BJ (cell line): ENCODE measurements at places on chromosomes 5 and 9.
A peak's percentile ranks its signal among the peaks of the same experiment; 100 is the strongest.

DNA sequence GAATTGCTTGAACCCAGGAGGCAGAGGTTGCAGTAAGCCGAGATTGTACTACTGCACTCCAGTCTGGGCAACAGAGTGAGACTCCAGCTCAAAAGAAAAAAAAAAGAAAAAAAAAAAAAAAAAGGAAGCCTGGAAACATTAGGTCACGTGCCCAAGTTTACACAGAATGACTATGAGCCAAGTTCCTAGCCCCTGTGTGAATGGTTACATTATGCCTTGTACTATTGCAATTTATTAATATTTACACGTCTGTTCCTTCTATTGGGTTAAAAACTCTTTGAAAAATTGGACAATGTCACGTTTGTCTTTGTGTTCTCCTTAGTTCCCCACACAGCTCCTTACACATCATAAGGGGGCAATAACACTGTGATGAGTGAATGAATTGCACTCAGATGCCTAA lies 33.5 kb upstream of the SLC28A3 start:
- no peak for DNase-seq

DNA sequence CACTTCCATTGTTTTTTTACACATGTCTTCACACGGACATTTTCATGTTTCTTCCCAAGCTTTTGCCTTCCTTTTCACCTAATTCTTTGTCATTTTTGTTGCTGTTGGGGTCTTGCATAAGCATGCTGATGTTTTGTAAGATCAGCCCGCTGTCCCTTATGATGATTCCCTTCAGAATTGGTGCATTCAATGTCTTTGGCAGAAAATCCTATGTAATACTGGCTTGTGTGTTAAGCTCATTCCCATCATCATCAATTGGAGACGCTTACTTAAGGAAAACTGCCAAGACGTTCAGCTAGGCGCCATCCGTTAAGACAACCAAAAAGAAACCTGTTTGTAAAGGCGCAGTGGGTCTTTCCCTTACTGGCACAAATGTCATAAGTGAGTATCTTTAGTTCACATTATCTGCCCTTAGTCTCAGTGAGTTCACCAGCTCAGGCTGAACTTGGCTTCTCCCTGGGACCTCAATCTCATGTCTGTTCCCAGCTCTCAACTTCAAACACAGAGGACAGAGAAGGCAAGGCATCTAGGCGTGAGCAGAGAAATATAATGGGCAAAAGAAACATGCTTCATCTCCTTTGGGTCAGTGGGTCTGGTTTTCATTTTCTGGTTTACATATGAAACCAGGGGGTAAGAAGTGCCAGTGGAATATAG lies 97.9 kb downstream of the EFNA5 start:
- DNase-seq = no peak

DNA sequence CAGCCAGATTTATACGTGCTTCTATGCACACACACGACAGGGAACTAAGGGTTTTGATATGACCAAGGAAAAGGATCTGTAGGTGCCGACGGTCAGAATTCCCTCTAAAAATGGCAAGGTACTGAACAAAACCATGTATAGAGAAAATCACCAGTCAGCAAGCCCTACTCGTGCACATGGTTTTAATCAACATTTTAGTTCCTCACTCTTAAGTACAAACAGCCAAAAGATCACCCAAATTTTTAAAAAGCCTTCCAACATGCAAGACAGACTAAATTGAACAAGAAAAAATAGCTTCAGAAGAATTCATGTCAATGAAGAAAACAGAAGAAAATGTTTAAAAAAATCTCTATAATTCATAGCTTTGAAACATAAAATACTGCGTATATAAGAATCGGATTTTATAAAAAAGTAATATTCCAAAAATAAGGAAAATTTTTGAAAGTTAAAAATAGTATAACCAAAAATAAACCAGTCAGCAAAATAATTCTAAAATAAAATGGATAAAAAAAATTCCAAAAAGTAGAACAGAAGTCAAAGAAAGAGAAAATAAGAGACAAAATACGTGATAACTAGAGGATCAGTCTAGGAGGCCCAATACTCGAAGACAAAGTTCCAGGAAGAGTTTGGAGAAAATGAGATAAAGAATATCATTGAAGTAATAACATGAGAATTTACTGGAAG lies 43.0 kb upstream of the KCNV2 start:
- no peak for DNase-seq

DNA sequence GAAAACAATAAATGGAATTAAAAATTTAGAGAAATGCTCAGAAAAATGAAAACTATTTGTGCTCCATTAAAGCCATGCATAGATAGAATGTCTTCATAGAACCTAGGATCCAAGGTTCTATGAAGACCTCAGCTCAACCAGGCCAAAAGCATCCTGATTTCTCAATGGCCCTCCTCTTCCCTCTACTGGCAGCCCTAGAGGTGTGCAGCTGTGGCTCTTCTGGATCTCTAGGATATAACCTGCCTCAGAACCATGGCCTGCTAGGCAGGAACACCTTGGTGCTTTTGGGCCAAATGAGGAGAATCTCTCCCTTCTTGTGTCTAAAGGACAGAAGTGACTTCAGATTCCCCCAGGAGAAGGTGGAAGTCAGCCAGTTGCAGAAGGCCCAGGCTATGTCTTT lies 15.1 kb downstream of the IFNA1 start:
- no peak for DNase-seq

GRCh38 chr9:15271403-15271802 lies 35.6 kb downstream of the TTC39B start:
- no peak for DNase-seq

- DNase-seq = no peak
Observed at GRCh38 chr5:43560128-43560527, 3.3 kb upstream of the PAIP1 start.

DNA sequence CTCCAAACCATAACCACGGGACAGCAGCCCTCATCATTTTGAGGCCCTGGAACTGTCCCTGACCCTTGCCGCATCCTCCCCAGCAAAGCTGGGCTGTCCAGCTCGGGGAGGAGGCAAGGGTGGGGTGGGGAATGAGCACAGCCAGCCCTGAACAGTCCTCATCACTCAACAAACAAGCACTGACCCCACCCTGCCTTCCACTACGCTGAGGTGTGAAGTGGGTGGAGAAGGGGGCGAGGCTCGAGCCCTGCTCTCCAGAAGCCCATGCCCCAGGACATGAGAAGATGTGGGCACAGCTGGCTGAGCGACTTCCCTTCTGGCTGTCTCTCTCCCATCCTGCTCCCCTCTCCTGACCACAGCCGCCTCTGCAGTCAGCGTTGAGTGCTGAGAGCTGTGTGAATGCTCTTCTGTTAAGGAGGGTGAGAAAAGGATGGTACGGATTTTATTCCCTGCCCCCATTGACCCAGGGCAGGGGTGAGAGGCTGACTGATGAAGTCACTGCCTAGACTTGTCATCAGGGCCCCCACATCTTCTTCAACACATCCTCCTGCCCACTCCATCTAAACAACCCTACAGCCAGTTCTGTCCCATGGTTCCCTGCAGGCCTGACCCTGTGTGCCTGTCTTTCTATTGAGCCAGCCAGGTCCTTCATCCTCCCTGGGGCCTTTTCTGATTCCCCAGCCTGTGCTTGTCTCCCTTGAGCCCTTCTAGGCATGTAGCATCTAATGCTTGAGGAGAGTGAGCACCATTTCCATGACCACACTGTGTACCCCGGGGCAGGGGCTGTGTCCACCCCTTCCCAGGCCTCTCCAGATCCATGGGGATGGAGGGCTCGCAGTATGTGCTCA lies 276.0 kb downstream of the FSTL4 start:
- no peak for DNase-seq

DNA sequence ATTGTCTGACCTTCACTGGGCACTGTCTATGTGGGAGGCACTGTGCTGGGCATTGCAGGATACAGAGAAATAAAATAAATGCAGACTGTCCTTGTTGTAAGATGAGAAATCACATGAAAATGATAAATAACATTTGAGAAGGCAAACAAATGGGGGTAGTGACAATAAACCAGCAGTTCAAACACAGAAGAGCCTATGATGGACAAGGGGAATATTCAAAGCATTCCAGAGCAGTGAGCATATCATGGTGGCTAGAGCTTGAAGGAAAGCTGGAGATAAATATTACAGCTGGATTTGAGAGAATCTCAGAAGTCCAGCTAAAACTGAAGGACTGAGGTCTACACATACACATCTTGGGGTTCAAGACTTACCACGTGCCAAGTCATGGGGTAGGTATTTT lies 209.9 kb downstream of the ASTN2 start:
- DNase-seq = no peak

DNA sequence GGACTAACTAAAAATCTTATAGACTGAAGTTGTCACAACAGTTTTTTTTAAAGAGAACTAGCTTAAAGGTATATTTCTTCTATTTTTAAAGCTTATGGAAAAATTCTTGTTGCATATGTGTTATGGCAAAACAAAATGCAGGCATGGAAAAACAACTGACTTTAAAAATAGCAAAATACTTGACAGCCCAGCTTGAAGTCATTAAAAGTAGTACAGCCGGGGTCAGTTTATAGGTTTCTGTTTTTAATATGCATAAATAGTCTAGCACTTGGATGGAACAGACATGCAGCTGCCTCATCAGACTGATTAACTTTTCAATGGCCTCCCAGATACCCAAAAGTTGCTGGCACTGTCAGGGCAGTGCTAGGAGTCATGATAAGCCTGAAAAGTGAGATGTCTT lies 22.3 kb upstream of the ARL15 start:
- no peak for DNase-seq

- DNase-seq = no peak
Observed at GRCh38 chr9:100913257-100913656, 115.3 kb upstream of the PLPPR1 start.

- DNase-seq = no peak
Observed at GRCh38 chr5:92019376-92019990, 636.4 kb upstream of the ARRDC3 start.

GRCh38 chr5:155461304-155461703 lies 447.7 kb downstream of the KIF4B start:
- no peak for DNase-seq

DNA sequence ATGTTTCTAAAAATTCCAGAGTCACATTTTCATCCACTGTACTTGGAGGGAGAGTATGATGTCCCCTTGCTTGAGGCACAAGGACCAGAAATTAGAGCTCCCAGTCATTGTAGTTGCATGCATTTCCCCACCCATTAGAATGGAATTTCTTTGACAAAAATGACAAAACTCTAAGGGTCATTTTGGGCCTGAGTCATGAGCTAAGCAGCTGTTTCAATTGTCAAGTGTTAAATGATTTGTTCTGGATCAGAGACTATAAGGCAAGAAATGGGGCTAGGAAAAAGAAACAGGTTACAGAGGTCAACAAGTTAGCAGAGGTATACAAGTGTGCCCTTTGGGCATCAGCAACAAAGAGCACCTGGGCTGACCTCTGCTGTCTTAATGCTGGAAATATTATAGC lies 131.2 kb upstream of the IQGAP2 start:
- no peak for DNase-seq

DNA sequence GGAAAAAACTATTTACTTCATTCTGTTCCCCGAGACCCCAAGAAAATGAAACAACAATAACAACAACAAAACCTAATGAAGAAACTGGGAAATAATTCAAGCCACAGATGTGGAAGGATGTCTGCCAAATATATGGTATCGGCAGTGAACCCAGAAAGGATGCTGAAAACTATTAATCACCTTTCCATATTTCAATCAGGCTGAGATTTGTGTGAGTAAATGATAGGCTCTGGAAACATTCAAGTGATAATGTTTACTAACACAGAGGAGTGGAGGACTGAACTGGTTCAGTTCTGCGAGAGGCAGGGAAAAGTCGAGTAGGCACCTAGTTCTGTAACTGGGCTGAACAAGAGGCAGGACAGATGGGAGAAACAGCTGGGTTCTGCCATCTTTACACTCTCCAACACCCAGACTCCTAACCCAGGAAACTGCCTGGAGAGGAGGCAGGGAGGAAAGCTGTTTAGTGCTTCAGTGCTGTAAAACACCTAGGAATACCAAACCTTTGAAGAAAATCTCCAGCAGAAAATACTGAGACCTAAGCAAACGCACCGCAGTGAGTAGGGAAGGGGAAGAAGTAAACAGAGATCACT lies 96.8 kb upstream of the GNA14 start:
- no peak for DNase-seq

DNA sequence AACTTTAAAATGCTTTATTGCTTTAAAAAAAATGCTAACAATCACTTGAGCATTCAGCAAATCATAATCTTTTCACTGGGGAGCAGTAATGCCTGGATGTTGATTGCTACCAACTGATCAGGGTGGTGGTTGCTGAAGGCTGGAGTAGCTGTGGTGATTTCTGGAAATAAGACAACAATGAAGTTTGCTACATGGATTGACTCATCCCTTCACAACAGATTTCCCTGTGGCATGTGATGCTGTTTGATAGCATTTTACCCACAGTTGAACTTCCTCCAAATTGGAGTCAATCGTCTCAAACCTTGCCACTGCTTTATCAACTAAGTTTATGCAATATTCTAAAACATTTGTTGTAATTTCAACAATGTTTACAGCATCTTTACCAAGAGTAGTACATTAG lies 83.3 kb downstream of the MLLT3 start:
- no peak for DNase-seq

DNA sequence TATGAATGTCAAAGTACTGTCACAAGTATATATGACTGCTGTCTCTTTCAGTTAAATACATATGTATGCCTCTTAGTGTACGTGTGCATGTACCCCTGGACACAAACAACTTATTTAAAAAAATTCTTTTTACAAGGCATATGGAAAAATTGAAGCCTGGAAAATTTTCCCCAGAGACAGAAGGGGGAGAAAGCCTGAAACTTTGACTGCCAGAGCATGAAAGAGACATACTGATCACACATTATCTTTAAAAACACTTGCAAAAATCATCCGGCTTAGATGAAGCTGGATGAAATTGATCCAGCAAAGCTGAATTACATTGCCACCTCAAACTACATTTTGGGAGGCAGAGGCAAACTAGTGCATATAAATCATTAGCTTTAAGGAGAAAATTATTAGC lies 88.0 kb upstream of the NFIB start:
- no peak for DNase-seq

DNA sequence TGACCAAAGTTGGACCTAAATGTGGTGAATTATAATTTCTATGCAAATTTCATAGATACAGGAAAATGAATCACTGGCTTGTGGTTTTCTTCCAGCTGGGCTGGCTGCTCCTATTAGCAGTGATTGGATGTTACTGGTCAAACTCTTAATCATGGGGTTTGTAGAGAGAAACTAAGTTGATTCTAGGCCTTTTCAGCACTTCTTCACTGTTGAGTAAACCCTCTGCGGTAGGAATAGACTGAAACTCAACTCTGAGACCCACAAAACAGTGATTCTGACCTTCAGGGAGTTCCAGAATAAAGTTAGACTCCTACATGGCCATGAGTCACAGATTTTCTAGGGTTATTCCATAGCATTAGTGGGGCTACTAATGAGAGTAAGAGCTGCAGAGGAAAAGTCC lies 47.9 kb upstream of the FKTN start:
- peak; percentile 9 for DNase-seq

- no peak for DNase-seq
Observed at GRCh38 chr5:158751961-158752655, 347.6 kb downstream of the EBF1 start.

- no peak for DNase-seq
Observed at GRCh38 chr5:12902611-12903010, 998.4 kb upstream of the CTNND2 start.

DNA sequence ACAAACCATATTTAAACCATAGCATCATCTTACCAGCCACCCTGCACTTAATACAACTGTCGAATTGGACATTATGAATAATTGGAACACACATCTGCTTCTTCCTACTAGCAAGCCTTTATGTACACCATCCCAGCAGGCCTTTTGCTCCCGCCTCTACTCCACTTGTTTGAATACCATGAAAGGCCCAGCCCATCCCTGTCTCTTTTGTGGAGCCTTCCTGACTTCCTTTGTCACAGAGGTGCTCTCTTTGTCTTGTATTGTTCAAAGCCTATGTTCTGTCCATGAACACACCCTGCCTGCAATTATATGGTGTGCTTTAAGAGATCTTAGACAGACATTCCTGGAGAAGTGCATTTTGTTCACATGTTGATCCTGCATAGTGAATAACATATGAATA lies 465.7 kb downstream of the DIRAS2 start:
- DNase-seq = no peak
